Cardiac muscle cell (in vitro differentiated cells and primary cell): ENCODE measurements at places on chromosomes 2 and 18. TPM values are rescaled to one million over a fixed set of nuclear protein-coding genes. Genes with fewer than 3 reads are reported as not detected.

DNA sequence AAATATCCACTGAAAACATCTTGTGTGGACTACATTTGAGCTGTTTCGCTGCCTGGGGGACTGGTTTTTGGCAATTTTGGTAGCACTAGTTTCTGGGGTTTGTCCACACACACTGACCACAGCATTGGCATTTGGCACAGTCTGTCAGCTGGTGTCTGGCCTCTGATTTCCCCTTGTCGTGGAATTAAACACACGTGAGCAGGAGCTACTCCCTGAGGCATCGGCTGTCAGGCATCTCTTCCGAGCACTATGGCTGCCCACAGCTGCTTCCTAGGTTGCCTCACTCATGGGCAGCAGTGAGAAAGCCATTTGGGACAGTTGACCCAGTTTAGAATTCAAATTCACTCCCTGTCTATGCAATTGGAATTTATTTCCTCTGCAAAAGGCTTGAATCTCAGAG is 46.8 kb upstream of the FZD5 start:
- no peak for DNase-seq

DNA sequence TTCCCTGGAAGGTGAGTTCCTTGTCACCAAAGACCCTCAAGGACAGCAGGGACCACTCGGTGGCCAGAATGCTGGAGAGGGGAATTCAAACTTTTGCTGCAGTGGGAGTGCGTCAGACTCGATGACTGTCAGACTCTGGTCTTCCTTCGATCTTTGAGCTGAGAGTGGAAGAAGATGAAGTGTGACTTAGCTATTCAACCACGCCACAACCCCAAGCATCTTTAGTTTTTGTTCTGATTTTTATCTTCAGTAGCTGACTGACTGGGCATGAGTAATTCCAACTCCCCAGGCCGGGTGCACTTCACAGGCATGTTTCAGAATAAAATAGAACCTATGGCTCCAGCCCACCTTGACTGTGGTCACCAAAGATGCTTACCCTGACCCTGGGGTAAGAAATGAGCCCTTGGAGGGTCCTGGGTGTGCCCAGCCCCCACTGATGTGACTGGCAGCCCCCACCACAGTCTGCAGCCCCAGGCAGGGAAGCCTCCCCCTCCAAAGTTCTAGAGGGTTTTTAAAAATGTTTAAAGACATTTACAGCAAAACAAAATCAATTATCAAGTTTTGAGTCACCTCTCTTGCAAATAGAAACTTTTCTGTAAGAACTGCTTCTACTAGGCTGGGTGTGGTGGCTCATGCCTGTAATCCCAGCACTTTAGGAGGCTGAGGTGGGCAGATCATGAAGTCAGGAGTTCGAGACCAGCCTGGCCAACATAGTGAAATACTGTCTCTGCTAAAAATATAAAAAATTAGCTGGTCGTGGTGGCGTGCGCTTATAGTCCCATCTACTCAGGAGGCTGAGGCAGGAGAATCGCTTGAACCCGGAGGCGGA is 24.9 kb upstream of the YWHAQ start:
- DNase-seq: no peak

GRCh38 chr2:212908682-212909435 is 242.6 kb downstream of the IKZF2 start:
- DNase-seq: no peak

- DNase-seq: peak; percentile 27
These were observed 2.1 kb upstream of the HSBP1L1 start for GRCh38 chr18:79962311-79962710.

DNA sequence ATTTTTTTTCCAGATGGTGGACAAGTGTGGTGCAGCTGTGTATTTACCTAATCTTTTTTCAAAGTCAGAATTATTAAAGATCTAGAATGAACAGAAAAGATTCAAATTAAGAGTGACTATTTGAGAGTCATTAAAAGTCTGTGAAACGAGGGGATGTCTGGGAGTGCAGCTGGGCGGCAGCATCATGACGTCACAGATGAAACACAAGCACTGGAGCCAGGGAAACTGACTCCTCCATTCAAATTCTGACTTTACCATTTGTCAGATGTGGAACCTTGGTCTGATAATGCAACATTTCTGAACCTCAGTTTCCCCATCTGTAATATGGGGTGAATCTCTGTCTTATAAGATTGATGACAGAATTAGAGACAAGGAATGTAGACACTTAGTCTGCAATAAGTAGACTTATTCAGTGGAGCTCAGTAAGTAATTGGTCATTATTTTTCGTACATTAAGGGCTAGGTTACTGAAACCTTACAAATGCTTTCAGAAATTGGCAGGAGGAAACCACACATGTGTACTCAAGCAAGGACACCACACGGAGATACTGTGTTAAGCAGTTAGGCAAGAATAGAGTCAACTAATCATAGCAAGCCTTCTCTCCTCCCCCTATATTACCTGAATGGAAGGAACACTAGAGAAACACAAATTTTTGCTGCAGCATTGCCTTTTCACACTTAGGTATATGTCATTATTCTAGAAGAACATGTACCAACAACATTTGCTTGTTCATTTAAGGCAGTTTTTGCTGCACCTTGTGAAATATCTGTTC is 27.8 kb upstream of the CXXC1 start:
- no peak for DNase-seq

Gene SKOR2
- not detected in 2 replicates for polyA plus RNA-seq

Gene SLC4A3
- 42.9 and 47.7 TPM in 2 replicates for polyA plus RNA-seq

Gene NT5C1B
- polyA plus RNA-seq: 0.32 and 1.9 TPM in 2 replicates
